ENCODE measurements at places on chromosomes 11 and 22.
A peak's percentile ranks its signal among the peaks of the same experiment; 100 is the strongest.

DNA sequence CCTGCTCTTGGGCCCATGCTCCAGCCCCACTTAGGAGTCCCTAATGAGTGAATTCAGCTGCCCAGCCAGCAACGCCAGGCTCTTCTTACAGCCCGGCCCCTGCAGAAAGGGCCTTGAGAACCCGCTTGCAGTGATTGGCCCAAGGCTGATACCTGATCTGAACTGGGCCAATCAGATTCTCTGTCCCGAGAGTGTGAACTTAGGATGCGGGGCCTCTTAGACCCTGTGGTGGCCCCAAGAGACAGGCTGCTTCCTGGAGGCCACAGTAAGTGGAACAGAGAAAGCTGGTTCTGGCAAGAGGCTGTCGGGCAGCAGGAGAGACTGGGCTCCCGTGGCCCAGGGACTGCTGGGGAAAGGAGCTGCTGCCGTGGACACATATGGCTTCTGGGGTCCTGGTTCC, 11.5 kb downstream of the VSTM5 start:
- no peak for DNase-seq

GRCh38 chr11:72629266-72629665, 45.0 kb downstream of the PDE2A start:
- DNase-seq, result no peak

DNA sequence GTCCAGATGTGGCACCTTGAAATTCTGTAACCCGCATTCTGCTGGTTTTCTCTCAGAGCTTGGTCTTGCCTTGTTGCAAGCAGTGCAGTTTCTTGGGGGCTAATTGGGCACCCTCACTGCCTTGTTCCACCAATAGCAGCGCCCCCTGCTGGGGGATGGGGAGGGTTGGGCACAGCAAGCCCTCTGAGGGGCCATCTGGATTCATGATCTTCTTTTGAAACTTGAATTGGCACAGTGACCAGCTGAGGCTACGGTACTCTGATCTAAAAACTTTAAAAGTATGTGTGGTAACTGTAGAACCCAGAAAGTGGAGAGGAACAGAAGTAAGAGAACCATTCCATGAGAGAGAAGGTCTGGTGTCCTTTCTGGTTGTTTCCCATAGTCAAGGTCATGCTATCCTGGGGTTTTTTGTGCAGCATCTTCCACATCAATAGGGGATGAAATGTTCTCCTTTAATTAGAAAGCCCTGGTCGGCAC, 64.2 kb downstream of the MED15 start:
- no peak for DNase-seq

DNA sequence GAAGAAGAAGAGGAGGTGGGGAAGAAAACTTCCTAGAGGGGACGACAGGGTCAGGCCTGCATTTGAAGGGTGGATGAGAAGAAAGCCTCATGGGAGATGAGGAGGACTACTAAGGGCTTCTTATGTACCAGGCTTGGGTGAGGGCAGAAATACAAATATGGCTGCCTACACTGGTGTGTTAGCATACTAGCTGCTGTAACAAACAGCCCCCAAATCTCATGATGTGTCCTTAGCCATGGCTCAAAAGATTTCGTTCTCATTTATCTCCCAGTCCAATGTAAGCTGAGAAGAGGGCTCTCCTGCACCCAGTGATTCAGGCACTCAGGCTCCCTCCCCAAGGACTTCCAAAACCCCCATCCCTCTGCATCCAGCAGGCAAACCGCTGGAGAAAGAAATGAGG, 11.6 kb upstream of the MB start:
- DNase-seq, result no peak

DNA sequence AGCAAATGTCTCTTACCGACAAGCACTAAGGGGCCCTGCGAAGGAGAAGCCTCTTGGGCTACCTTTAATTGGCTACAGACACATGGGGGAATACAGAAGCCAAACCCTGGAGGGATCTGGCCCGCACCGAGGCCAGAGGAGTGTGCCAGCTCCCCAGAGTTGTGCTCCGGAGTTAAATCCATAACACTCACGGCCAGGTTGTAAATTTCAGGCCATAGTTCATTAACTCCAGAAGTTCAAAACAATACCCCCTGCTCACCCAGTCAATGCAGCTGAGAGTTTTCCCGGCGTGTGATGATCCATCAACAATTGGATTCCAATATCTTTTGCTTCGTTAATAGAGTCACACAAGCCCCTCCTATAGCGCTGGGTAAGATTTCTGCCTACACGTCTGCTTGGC, 371.5 kb downstream of the NXPE2 start:
- DNase-seq, result no peak

- no peak for DNase-seq
These were observed 113.1 kb downstream of the CSNK2A3 start for GRCh38 chr11:11239959-11240358.

GRCh38 chr22:24270556-24271385, at the start of gene SPECC1L:
TSS of gene SPECC1L (plus strand) at chr22:24270831. CDS start at chr22:24302232, 31,401 bp downstream.
- peak; percentile 70 for DNase-seq

DNA sequence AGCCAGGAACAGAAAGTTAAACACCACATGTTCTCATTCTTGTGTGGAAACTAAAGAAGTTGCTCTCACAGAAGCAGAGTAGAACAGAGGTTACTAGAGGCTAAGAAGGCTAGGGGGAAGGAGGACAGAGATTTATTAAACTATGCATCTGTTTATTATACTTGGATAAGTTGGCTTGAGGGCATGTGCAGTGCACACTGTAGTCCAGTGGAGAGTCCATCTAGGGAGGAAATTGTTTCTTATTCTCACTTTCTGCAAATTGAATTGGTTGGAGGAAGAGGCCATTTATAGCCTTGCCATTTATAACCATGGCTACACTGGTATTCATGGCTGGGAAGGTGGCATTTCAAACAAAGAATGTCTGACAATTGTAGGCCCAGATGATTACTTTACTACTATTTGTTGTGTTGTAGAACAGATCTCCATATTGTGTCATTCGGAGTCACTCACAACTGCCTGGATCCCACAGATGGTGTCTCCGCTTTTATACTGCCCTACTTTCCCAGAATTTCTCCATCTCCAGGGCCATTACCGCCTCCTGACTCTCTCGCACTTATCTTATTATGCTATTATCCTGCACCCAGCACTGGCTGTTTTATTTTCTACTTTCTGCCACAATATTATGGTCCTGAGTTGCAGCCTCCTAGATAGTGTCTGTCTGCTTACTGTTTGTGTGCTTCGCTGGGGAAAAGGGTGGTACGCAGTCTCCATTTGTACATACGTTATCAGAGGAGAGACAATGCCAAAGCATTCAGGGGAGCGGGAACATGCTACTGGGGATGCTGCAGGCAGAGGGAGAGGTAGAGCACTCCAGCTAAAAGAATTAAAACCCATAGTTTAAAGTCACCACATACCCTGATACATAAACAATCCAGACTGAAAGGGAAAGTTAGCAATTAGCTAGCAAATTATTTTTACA, 169.3 kb upstream of the BLID start:
- no peak for DNase-seq

DNA sequence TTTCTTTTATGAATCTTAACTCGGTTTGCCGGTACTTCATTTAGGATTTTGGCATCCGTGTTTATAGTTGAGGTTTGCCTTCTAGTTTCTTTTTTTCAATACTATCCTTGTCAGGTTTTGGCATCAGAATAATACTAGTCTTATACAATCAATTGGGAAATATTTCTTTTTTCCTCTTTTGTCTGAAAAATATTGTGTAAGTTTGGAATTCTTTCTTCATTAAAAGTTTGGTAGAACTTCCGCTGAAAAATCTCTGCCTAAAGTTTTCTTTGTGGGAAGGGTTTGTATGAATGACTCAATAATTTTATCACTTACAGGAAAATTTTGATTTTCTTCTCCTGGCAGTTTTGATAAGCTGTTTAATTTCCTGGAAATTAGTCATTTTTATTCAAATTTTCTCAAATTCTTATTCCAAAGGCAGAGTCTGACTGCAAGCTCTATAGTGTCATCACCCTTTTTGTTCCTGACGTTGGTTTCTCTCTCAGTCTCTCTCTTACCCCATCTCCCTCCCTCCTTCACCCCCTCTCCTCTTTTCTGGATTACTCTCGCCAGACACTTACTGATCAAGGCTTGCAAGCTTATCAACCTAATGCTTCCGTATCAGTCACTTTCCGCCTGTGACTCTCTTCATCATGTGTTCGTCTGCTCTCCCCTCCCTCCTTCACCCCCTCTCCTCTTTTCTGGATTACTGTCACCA, 555.7 kb downstream of the TBC1D22A start:
- DNase-seq, result no peak

GRCh38 chr11:24760681-24761080, 263.8 kb downstream of the LUZP2 start:
- no peak for DNase-seq

GRCh38 chr11:24496736-24497725, at the start of gene LUZP2:
TSS of gene LUZP2 (plus strand) at chr11:24497053.
- DNase-seq, result no peak

DNA sequence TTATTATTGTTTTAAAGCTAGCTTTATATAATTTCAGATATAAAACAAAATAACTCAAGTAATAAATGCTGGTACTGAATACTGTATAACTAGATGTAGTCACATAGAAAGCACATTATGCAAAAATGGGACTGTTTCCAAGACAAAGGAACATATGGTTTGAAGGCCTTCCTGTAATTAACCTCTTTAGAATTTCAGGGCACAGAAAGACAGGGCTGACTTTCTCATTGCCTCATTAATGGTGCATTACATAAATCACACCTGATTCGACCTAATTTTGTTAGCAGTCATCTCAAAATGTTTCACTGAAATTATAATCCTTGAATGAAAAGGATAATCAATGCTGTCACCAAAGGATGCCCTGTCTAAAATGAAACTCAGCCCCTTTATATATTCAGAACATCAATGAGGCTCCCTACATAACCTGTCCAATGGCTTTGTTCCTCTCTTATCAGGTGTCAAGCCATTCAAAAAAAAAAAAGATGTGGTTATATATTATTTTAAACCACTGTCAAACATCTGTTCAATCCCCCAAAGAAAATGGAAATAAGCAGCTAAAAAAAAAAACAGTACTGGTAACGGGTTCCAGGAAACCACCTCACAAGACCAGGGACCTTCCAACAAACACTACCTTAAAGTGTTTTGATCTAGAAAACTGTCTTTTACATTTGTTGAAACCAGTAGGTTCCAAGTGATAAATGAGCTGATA, 77.4 kb downstream of the FAM168A start:
- DNase-seq, result no peak

GRCh38 chr11:64245797-64246620, 734 bp downstream of the PPP1R14B start:
- DNase-seq, result peak; percentile 83
